ENCODE measurements at places on chromosomes 13 and 19.

DNA sequence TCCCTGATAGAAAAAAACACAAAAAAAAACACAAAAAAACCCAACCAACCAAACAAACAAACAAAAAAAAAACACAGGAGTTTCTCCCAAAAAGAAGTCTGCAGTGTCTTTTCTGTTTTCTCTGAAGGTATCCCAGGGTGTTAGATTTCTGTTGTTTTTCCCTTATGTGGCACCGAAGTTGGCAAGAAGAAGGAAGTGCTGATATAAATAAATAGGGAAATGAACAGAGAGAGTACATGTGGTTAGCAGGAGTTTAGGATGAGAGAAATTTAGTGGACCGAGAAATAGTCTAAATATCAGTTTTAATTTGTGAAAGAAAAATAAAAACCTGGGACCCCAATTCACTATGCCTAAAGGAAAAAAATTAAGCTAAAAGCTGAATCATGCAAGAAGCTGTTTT lies 287.0 kb upstream of the SGCG start:
- DNase-seq = no peak

DNA sequence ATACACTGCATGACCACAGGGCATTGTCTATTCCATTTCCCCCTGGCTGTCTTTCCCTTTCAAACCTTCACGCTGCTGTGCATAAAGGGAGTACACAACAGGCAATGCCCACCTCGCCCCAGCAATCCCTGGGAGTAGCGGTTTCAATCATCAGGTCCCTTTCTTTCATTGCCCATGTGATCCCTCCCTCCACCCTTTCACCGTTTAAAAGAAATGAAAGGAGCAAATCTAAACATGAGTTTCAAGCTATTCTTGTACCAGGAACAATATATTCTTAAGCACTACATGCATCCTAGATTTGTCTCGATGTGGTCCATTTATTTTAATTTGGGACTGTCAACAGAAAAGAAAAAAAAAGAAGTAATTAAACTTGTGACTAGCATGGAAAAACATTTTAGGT lies 123.4 kb upstream of the ARGLU1 start:
- DNase-seq = no peak

DNA sequence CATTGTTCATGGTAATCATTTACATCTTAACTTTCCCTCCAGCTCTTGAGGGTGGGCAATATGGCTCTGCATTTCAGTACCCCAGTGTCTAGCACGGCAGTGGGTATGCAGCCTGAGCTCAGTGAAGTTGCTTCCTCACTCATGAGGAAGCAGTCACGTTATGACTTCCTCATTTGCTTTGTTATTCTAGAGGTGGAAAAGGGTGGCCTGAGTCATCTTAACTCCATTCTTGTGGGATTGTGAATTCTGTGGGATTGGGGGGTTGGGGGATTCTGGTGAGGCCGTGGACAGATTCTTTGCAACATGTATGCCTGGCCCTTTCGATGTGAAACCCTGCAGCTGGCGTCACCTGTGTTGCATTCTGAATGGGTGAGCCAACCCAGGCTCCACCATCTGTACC lies 406.7 kb upstream of the ZNF507 start:
- DNase-seq = no peak

- no peak for DNase-seq
Measured at GRCh38 chr19:46368116-46368515, 21.2 kb downstream of the PPP5C start.

DNA sequence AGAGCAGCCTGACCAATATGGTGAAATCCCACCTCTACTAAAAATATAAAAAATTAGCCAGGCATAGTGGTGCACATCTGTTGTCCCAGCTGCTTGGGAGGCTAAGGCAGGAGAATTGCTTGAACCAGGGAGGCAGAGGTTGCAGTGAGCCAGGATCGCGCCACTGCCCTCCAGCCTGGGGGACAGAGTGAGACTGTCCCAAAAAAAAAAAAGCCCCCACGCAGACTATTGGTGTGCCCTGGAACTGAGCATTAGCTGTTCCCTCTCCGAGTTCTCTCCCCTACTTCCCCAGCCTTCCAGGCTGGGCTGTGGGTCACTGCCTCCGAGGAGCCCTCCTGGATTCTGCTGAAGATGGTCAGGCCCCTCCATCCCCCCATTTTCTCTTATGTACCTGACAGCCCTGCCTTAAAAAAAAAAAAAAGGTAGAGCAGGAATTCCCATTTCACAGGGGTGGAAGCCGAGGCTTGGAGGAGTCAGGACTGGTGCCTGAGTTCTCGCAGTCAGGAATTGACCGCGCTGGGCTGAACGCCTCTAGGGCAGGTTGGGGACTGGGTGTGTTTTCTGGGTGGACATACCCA lies 1.9 kb downstream of the ADAT3 start:
- DNase-seq = no peak

DNA sequence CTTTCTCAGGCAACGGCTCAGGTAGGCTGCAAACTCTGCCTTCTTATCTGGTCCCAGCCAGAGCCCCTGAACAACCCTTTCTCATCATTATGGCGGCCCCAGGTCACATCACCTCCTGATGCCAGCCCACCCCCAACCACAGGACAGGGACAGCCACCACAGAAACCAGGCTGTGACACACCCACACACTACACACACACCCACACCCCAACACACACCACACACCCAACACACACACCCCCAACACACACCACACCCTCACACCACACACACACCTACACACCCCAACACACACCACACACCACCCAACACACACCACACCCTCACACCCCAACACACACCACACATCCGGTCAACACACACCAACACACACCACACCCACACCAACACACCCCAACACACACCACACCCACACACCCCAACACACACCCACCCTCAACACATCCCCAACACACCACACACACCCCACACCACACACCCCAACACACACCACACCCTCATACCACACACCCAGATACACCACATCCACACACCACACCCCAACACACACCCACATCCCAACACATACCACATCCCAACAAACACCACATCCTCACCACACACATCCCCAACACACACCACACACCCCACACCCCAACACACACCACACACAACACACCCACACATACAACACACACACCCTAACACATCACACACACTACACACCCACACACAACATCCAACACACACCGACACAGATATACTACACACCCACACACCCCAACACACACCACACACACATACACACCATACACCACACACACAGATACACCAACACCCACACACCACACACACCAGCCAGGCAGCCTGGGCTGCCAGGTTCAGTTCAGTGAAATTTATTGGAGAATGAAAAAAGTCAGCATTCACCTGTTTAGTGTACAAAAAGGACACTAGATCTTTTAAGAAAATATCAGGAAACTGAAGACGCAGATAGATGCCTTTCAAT lies 4.2 kb upstream of the ISYNA1 start:
- DNase-seq = no peak

- DNase-seq = no peak
Measured at GRCh38 chr19:47507012-47507411, 7.9 kb downstream of the NAPA start.

- no peak for DNase-seq
Measured at GRCh38 chr13:75825594-75825993, 189.5 kb downstream of the LMO7 start.

DNA sequence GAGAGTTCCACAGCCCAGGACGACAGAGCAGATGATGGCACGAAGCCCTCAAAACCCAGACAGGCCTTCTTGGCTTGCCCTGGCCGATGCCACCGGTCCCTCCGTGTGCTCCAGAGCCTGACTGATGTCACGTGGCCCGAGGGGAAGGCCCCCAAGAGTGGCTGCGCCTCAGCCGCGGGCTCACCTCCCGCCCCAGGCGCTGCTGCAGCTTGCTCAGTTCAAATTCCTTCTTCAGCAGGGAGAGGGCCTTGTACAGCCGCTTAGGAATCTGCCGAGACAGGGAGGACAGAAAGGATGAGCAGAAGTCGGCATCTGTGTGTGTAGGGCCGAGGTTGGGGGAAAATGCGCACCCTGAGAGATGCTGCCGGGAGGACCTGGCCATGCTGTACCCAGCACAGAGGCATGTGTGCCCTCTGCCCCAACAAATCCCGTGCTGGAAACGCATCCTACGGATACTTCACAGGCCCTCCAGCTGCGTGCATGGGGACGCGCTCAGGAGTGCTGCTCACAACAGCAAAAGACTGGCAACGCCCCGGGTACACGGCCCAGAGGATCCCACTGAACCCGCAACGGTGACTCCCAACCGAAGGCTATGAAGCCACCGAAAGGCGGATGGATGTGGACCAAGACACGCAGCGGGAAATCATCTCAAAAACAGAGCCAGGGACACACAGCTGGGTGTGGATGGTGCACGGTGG lies 12.9 kb downstream of the LONP1 start:
- no peak for DNase-seq

GRCh38 chr19:36265856-36266374 lies 51.0 kb downstream of the ZNF146 start:
- DNase-seq = no peak

GRCh38 chr13:26680572-26680971 lies 80.0 kb downstream of the GPR12 start:
- DNase-seq = no peak

GRCh38 chr13:42466609-42467008 lies 107.3 kb upstream of the TNFSF11 start:
- DNase-seq = no peak

DNA sequence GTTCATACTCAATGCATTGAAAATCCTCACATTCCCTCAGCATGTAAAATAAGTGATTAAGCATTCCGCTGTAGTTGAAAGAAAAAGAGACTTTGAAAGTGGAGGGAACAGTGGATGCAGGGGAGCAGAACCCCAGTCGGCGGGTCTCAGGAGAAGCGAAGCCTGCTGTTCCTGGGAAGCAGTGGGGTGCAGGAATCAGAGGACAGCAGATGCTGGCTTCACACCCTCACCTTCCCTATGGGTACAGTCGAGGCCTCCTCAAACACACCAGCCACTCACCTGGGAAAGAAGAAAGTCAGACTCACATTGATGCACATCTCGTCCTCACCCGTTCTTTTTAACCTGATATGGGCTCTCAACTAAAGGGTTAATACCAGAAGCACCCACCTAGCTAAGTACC lies 38.2 kb downstream of the COL4A2 start:
- no peak for DNase-seq

Measured in iPS DF 6.9 (cell line).